GM20000 (cell line): ENCODE measurements at places on chromosomes 3 and 15.

DNA sequence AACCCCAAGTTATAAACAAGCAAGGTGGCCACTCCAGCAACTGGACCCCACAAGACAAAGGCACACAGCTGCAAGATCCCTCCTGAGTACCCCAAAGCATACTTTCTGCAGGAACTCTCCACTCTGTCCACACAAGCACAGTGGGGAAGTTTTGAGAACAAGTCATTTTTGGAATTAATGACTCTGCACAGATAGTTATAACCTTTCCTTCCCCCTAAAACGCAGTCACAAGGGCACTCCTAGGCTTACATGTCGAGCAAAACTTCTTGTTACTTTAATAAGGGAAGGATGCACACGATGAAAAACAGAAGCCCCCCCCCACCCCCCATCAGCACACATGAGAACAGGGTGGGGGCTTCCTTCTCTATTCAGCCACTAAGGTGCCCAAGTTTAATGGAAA, 1.2 kb downstream of the STIMATE start:
- DNase-seq = no peak

- no peak for DNase-seq
Measured at GRCh38 chr15:62758126-62758951, 284.2 kb upstream of the TPM1 start.

GRCh38 chr3:194272861-194273742, 78.0 kb downstream of the CPN2 start:
- no peak for DNase-seq

DNA sequence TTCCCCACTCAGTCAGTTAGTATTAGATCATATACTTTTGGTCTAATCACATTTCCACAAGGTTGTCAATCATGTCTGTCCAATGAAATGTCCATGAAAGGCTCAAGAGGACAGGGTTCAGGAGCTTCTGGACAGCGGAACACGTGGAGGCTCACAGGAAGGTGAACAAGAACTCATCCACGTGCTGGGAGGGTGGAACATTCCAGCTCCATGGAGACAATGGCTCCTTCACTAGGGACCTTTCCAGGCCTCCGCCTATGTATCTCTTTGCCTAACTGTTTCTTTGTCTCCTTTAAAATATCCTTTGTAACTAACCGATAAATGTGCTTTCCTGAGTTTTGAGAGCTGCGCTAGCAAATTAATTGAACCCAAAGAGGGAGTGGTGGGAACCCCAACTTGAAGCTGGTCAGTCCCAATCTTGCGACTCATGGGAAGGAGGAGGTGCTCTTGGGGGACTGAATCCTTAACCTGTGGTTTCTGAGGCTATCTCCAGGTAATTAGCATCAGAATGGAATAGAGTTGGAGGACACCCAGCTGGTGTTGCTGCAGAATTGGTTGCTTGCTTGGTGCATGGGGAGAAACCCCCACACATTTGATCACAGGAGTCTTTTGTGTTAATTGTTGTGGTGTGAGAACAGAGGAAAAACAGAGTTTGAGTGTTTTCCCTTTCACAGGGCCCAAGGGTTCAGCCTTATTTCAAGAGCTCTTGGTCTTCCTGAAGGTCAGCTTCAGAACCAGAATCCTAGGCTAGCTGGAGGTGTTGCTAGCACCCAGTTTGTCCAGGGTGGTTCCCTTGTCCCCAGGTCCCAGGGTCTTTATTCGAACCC, 3.0 kb upstream of the TKT start:
- DNase-seq = no peak

DNA sequence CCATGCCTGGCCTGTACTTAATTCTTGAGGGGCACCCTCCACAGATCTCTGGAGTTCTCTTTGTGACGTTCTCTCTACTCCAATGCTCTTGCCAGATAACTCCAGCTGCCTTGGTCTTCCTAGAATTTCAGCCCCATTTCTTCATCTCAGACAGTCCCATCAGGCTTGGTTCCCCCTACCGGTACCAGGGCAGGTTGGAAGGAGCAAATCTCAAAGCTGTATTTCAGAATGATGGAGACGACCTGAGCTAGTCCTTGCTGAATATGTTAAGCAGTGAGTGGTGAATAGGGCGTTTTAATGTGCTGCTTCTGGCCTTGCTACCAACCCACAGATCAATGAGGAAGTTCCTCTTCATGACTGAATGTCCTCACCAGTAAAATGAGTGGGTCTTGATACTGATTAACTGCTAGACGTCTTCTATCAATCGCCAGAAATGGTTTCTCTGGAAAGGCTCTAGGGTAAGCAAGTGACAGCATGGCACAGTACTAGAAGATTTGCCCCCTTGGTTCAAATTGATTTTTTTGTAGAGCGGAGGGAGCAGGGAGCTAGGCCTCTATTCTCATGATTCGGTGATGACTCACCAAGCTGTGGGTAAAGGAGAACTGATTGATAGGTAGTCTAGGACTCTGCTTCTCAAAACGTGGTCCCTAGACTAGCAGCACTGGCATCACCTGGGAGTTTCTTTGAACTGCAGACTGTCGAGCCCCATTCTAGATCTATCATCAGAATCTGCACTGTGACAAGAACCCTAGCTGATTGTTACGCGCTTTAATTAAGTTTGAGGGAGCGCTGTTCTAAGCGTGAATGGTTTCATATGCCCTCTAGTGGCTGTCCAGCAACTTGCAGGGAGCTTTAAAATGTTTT, 67.8 kb downstream of the UBP1 start:
- DNase-seq = peak; percentile 50

- no peak for DNase-seq
Measured at GRCh38 chr15:77865701-77866100, 211.8 kb downstream of the TBC1D2B start.
